RCC 7860 (cell line): ENCODE measurements at places on chromosomes 12 and 14.

- DNase-seq, result no peak
Observed at GRCh38 chr12:116624516-116624915, 65.3 kb downstream of the MAP1LC3B2 start.

DNA sequence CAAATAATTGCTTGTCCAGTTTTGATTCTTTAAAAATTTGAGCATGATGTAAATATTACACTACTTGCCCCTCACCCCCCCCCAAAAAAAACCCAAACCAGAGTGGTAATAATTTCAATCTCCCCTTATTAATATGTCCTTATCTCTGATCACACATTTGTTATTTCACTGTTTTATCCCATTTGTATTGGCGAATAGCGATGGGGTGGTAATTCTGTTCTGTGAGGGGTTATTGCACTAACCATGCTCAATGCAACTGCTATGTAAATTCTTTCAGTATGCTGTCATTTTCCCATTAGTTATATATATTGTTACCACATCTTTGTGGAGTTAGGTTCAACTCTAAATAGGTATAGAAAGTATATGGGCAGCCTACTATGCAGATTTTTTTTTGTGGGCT, 1.1 kb downstream of the RIMKLB start:
- DNase-seq, result no peak

GRCh38 chr12:121423682-121424623, 24.0 kb downstream of the RNF34 start:
- no peak for DNase-seq

DNA sequence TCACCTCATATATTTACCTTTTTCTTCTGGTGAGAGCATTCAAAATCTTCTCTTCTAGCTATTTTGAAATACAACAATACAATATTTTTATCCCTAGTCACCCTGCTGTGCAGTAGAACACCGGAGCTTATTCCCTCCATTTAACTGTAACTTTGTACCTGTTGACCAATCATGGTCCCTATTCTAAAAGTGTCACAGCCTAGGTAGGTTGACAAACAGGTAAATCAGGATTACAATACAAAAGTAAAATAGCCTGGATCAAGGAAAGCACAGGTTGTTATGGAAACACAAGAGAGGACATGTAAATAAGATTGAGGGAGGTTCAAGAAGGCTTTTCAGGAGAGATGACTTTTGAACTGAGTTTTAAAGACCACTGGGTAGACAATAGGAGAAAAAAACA, 670.9 kb downstream of the DIO2 start:
- no peak for DNase-seq

DNA sequence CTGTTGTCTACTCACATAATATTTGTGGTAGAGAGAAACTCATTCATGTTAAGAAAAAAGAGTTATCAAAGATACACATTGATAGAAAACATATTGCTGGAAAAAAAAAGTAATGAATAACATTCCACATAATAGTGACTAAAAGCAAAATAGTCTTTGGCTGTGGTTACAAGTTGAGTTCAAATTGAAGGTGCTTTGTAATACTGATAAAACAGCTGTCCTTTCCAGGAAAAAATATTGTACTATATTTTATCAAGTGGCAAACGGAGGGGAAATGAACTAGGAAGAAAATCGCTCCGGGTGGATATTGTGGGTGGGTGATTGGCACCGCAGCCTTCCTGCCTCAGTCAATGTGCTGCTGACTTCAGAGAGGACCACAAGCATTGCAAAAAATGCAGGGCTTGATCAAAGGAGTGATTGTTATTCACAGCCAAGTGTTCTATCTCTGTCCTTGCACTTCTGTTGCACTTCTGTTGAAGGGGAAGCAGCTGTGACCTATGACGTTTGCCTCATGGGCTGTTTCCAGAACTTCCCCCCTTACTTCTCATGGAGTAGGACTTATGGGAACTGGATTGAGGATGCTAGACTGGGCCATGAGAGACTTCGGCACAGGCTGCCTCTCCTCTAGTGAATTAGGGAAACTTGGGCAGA, 114.4 kb downstream of the VRK1 start:
- no peak for DNase-seq

- DNase-seq, result no peak
Observed at GRCh38 chr14:102849526-102850379, 72.5 kb downstream of the TRAF3 start.

DNA sequence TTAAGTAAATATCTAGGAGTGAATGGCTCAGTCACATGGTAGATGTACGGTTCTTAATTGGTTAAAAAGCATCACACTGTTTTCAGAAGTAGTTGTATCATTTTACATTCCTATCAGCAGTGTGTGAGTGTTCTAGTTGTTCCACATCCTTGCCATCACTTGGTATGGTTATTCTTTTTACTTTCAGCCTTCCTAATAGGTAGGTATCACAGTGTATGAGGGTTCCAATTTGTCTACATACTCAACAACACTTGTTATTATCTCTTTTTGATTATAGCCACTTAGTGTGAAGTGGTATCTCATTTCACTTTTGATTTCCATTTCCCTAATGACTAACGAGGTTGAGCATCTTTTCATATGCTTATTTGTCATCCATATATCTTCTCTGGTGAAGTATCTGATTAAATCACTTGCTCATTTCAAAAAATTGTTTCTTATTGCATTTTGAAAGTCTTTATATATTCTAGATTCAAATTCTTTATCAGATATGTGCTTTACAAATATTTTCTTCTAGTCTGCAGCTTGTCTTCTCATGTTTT, 3.5 kb upstream of the SPRYD3 start:
- no peak for DNase-seq
